IMR-90 (cell line): ENCODE measurements at places on chromosomes 1 and 21.

GRCh38 chr1:32992489-32993323 lies 28.1 kb upstream of the RNF19B start:
- peak; percentile 95 for DNase-seq

- no peak for DNase-seq
Observed at GRCh38 chr1:100786870-100787269, 67.3 kb downstream of the VCAM1 start.

DNA sequence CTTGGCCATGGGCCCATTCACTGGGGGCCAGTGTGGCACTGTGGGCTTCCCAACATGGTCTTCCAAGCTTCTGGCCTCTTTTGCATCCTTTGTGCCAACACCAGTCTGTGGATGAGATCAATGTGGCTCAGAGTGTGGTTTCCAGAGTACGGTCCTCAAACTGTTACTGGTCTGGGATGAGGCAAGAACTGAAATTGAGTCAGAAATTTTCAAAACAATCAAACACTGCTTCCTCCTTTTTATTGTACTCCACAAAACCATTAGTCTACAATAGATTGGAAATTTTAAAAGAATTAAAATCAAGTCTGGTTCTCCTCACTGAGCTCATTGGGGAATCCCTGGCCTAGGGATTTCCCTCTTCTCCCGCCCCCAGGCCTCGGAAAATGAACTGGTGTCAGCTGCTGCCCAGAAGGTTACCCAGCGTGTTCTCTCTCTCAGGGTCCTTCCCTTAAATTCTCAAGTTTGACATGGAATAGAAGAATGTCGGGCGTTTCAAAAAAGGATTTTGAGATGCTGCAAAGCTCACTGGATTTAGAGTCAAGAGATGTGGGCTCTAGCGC lies 222.0 kb downstream of the SDCCAG8 start:
- DNase-seq: no peak

- DNase-seq: no peak
Observed at GRCh38 chr1:9807541-9807940, 16.2 kb downstream of the CLSTN1 start.

GRCh38 chr1:39859859-39860812 lies 23.2 kb downstream of the TRIT1 start:
- DNase-seq: no peak

DNA sequence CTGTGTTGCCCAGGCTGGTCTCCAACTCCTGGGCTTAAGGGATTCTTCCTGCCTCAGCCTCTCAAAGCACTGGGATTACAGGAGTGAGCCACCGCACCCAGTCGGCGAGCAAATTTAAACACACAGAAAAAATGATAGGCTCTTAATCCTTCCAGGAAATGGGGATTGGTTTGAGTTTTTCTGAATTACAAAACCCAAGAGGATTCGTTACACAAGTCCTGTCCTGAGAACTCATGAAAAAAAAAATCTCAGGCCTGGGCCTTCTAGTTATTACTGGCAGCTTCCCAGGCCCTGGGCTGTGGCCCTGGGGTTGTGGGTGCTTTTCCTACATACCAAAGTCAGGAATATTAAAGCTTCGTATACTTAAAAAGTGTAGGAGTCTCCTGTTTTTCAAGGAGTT lies 6.3 kb upstream of the IFNGR2 start:
- peak; percentile 82 for DNase-seq

GRCh38 chr1:239189998-239190512 lies 196.3 kb upstream of the CHRM3 start:
- no peak for DNase-seq

GRCh38 chr1:23777979-23778814 lies at the start of gene PITHD1:
TSS of gene PITHD1 (plus strand) at chr1:23778418. CDS start at chr1:23778516, 98 bp downstream.
- DNase-seq: peak; percentile 79

DNA sequence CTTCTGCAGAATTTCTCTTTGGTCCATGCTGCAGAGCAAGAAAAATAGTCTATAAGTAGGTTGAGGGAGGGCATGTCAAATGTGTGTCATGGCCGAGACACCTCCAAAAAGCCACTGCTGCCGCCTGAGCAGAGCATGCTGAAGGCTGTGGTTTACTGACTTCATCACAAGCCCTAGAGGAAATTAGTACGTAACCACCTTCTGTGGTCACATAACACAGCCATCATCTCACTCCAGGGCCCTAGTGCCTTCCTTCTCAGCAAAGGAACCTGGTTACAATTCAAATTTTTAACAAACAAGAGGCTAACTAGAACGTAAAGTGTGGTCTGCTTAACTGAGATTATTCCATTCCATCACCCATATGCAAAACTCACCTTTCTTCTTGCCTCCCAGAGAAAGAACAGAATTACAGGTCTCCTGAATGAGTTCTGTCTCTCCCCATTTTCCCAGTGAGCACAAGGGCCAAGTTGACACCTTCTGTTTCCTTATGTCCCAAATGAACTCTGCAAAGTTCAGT lies at the start of gene PTPN22:
PTPN22 (minus strand) TSS at position 116 of the 517 bp plus-strand sequence.
- DNase-seq: peak; percentile 83

- no peak for DNase-seq
Observed at GRCh38 chr1:193988885-193989284, 802.5 kb upstream of the B3GALT2 start.

DNA sequence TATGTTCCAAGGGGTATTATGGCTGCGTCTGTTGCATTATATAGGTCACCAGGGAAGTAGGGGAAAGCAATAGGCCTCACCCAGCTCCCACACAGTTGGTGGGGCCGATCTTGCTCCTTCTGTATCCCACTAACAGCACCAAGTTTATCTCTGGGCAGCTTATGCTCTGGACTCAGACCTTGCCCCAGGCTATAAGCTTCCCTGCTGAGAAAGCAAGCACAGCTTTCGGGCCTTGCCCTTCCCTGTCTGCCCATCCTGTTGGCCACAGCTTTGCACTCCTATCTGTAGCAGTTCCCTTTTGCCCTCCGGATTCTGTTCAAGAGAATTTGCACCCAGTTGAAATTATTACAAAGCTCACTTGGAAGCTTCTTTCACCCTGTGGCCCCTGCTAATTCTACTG lies 12.9 kb downstream of the KCNE1 start:
- no peak for DNase-seq

DNA sequence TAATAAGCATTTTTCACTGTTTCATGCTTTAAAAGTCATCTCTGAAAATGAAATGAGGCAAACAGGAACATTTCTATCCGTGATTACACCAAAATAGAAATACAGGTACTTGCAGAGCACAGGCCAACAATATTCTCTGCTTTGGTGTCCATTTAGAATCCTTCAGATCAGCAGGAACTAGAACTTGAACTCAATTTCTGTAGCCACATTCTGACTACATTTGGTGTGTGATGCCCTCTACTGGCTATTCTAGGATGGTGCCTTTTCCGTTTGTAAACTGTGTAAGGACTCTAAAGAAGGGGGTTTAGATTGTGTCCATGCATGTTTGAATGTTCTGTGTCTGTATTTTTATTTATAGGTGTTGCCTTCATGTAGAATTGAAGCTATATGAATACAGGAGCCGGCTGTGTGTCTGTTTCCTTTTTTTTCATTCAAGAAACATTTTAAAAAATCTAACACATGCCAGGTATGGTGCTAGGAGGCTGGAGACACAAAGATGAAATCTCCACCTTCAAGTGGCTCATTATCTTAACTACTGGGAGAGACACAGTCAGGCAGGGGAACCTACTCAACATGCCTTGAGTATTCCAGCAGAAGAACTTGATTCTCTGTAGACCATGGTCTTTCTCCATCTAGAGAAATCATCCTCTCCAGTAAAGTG lies 7.6 kb upstream of the ZNF326 start:
- peak; percentile 80 for DNase-seq

- no peak for DNase-seq
Observed at GRCh38 chr1:246338546-246338945, 168.5 kb downstream of the SMYD3 start.

- peak; percentile 72 for DNase-seq
Observed at GRCh38 chr1:46315669-46316403, 12.3 kb downstream of the UQCRH start.

DNA sequence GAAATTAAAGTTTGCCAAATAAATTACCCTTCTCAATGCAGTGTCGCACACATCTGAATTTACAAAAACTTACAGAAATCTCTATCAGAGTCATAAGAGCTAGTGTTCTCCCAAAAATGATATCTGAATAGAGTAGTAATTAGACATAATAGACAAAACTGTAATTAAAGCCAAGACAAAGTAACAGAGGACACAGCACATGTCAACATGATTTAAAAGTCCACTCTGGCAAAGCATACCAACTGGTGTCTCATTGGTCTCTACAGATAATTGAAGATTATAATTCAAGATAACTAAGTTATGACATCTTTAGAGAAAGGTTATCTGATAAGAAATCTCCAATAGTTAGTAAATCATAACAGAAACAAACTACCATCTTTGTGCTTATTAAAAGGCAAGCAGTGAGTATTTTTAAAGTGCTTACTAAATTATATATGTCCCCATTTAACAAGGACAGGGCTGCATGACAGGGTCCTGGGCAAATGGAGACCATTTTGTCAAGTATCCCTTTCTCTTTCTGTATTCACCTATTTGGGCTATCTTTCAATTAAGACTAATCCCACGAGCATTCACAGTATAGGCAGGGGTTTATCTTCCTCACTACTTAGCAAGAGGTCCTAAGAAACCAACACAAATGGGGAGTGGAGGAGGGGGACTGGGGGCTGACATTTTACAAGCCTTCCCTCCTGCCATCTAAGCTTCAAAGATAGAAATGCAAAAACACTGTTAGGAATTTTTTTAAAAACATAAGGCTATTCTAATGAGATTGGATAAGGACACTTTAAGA lies 26.0 kb downstream of the PTP4A2 start:
- no peak for DNase-seq

DNA sequence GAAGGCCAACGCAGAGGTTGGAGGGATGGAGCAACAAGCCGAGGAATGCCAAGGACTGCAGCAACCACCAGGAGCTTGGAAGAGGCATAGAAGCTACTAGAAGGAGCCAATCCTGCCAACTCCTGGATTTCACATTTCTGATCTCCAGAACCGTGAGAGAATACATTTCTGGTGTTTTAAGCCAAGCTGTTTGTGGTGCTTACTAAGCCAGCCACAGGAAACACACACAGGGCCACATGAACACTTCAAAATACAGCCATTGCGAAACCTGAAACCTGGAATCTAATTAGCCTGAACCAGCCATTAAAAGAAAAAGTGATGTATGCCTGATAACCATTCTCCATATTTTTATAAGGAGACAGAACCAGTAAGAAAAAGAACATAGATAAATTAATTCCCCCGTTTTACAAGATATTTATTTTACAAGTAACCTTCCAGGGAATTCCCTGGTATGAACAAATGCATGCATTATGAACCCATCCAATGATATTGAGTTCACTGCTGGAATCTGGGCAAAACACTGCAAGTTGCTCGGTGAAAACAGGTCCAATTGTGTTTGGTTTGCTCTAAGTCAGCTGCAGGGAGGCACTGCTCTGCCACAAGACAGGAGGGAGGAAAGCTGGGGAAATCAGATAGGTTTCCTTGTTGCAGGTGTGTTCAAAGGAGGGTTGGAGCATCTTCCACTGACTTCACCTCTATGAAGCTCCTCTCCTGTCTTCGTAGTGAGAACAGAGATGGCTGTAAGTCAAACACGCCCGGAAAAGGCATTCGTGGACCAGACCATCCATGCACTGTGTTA lies 70.2 kb downstream of the ETS2 start:
- DNase-seq: peak; percentile 57

DNA sequence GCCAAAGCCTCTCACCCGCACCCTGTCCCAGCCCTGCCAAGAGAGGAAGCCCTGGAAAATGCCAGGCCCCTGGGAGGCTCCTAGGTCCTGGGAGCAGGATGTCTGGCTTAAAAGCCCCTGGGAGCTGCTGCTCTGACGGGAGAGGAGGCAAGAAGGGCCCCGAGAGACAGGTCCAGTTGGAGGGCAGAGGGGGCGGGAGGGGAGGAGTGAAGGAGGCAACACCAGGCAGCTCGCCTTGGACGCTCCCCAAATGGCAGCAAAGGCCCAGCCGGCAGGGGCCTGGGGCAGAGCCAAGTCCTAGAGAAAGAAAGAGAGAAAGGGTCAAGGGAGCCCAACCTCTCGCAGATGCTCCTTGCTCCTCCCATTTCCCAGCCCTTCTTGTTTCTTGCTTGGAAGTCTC lies 6.8 kb downstream of the ETV3L start:
- no peak for DNase-seq

GRCh38 chr1:238826891-238827290 lies 559.5 kb upstream of the CHRM3 start:
- no peak for DNase-seq

GRCh38 chr1:51296383-51297357 lies 33.7 kb downstream of the TTC39A start:
- peak; percentile 62 for DNase-seq

- DNase-seq: peak; percentile 23
Observed at GRCh38 chr1:87329526-87330056, 911 bp downstream of the LMO4 start.

GRCh38 chr1:56250809-56251208 lies 328.6 kb downstream of the PLPP3 start:
- no peak for DNase-seq

DNA sequence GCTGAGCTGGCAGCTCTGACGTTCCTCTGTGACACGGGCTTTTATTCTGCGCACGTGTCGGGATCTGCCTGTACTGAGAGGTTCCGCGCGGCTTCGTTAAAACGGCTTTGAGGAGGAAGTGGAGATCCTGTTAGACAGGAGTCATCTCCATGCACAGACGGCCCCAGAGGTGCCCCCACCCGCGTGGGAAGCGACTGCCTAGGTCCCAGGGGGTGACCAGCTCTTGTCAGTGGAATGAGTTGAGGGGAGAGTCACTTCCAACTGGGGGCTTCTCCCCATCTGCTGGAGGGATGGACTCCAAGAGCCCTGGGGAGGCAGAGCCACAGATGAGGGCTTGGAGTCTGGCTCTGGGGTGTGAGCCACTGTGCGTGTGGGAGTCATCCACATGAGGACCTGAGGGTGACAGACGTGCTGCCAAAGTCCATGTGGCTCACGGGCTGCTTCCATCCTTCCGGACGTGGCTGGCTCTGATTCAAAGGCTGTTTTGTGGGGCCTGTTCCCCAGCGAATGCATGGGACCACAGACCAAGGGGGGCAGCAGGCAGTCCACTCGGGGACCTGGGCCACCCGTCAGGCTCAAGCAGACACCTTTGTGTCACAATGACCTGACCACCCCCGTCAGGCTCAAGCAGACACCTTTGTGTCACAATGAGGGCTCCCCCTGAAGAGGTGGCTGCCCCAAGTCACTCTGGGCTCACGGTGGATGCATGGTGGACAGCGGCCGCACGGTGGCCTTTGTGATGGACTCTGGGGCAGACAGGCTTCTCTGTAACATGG lies 26.8 kb downstream of the PTTG1IP start:
- peak; percentile 35 for DNase-seq

GRCh38 chr1:116832932-116833578 lies 76.7 kb upstream of the PTGFRN start:
- DNase-seq: no peak

GRCh38 chr1:158045639-158046038 lies 52.2 kb downstream of the KIRREL1 start:
- peak; percentile 90 for DNase-seq

- DNase-seq: peak; percentile 2
Observed at GRCh38 chr1:177082855-177083693, 81.4 kb downstream of the ASTN1 start.

DNA sequence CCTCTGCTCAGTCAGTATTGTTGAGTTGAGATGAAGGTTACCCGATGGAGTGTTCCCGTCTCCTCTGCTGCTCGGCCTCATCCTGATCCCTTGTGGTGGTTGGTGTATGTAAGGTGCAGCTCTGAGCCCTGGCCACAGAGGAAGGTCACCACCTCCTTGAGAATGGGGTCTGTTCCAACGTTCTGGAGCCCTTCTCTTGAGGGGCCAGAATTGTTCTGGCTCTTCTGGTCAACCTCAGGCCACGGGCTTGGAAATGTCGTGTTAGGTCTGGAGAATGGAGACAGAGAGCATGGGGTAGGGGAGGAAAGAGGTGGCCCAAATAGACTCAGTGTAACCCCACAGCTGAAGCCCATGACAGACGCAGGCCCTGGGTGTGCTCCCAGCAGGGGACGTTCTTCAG lies 62.3 kb upstream of the ETV3 start:
- no peak for DNase-seq

GRCh38 chr1:229730573-229730972 lies 104.5 kb downstream of the URB2 start:
- DNase-seq: no peak
